Daoy (cell line): ENCODE measurements at places on chromosomes 7 and 10. TPM values are rescaled to one million over a fixed set of nuclear protein-coding genes. Genes with fewer than 3 reads are reported as not detected.

The TPST1 gene
- 73.3 and 87.1 TPM in 2 replicates for total RNA-seq

- no peak for DNase-seq
Measured at GRCh38 chr10:98420786-98421185, 5.8 kb upstream of the PYROXD2 start.

DNA sequence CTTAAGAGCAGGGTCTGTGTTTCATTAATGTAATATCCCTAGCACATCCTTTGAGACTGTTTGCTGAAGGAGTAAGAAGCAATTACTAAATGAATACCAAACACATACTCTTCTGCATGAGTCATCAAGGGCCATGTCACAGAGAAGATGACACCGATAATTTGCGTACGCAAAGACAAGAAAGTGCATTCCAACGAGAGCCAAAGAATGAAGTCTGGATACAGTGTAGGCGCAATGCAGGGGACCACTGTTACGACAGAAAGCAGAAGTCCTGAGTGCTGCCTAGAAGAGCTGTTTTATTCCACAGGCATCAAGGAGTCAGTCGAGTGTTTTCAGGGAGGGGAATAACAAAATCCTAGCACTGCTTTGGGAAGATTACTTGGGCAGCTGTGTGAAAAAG is 62.7 kb downstream of the VPS41 start:
- DNase-seq, result peak; percentile 23

DNA sequence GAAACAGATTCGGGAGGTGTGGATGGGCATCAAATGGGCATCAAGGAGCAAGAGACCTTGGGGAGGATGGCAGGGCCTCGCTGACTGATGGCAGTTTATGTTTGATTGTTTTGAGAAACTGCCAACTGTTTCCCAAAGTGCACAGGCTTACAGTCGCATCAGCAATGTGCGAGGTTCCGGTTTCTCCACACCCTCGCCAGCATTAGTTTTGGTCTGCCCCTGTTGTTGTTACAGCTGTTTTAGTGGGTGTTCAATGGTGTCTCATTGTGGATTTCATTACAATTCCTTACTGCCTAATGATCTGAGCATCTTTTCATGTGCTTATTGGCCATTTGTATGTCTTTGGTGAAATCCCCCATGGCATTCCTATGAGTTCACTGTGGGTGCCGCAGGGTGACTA is 24.4 kb downstream of the AKR1E2 start:
- DNase-seq, result no peak

GRCh38 chr10:30039988-30040387 is 19.4 kb downstream of the JCAD start:
- no peak for DNase-seq

GRCh38 chr7:30430777-30431176 is 47.8 kb downstream of the NOD1 start:
- no peak for DNase-seq

GRCh38 chr10:68684413-68684812 is 36.6 kb upstream of the CCAR1 start:
- DNase-seq, result no peak

The AS3MT gene
- total RNA-seq, result 0.34 and 0.54 TPM in 2 replicates

DNA sequence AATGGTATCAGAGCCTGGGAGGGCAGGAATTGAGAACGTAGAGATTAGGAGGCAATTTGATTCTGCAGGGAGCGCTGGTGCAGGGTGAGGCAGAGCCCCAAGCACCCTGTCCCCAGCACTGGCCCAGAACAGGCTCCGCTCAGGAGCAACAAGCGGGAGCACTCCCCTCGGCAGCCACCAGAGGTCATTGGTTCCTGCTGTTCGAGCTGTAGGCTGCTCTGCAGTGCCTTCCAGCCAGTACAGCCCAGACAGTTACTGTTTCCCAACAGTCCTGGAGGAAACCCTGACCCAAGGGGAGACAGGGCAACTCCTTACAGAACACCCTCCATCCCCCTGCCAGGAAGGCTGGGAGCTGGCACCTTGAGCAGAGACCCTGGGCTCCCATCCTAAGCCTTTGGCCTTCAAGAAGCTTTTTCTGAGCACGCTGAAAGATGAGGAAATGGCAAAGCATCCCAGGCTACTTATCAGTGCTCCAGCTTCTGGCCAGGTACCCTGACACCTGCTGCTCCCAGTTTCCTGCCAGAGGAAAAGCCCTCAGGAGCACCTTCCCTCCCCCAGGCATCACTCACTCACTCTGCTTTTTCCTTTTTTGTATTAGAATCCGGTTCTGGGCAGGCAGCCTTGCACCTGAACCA is 71.2 kb upstream of the EFCAB10 start:
- peak; percentile 81 for DNase-seq

DNA sequence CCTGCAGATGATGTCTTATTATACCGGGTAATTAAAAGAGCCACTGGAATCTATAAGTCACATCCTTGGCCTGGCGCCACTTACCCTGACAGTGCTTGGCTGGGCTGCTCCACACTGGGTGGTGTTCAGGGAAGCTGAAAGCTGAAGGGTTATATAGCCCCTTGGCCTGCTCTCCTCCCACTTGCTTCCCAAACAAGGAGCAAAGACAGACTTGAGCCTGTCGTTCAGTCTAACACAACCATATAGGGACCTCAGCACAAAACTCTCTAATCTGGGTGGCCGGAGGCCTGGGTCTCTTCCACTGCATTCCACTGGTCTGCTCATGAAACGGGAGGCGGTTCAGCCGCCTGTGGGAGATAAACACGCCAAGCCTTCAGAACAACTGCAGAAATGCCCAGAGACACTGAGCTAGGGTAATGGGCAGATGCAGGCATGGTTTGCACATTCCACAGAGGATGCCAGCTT is at the start of gene ACTA2:
TSS of gene ACTA2 (minus strand) at position 127 of the 465 bp plus-strand sequence. CDS start 3,843 bp downstream, outside the sequence.
- peak; percentile 32 for DNase-seq

- DNase-seq, result peak; percentile 49
Measured at GRCh38 chr10:8050556-8051108, 3.9 kb upstream of the GATA3 start.

GRCh38 chr7:84829719-84830118 is 357.1 kb downstream of the SEMA3D start:
- DNase-seq, result no peak

- DNase-seq, result no peak
Measured at GRCh38 chr10:124959564-124959963, 17.6 kb downstream of the ZRANB1 start.

GRCh38 chr10:94042834-94043175 is 49.1 kb downstream of the PLCE1 start:
- peak; percentile 3 for DNase-seq

The ELOVL3 gene
- 0.06 TPM in 1 of 2 replicates, not detected in the other for total RNA-seq

DNA sequence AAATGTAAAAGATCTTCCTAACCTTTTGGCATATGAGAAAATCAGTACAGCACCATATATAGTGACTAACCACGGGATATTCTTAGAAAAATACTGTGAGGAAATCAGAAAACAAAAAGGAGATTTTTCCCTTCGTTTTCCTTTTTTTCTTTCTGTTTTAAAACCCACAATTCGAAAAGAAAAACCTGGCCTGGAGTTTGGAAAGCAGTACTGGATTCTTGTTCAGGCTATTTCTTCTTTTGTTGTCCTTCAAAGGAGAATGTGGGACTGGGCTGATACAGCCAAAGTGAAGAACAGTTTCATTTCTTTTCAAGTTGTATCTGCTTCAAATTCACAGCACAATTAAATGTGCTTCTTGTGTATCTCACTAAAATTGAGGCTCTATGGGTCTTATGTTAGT is 156.8 kb upstream of the PHYHIPL start:
- DNase-seq, result no peak
